ENCODE measurements at places on chromosomes 12 and 14.
A peak's percentile ranks its signal among the peaks of the same experiment; 100 is the strongest.

DNA sequence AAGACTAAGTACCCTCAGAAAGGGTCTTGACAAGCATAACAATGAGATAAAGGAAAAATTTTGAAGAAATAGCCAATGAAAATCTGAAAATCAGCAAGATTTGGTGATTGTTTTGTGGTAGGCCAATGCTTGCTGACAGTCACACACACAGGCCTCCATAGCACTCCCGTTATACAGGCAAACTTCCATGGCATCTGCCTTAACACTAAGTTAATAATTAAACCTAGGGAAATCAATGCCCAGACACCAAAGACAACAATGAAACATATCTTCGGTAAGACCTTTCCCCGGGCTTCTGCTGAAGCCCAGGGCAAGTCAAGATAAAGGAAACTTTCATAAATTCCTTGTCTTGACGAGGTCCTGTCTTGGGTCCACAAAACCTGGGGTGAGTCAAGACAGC, 18.6 kb upstream of the RERGL start:
- DNase-seq: no peak

GRCh38 chr12:77382096-77382742, 316.9 kb upstream of the E2F7 start:
- DNase-seq: no peak

DNA sequence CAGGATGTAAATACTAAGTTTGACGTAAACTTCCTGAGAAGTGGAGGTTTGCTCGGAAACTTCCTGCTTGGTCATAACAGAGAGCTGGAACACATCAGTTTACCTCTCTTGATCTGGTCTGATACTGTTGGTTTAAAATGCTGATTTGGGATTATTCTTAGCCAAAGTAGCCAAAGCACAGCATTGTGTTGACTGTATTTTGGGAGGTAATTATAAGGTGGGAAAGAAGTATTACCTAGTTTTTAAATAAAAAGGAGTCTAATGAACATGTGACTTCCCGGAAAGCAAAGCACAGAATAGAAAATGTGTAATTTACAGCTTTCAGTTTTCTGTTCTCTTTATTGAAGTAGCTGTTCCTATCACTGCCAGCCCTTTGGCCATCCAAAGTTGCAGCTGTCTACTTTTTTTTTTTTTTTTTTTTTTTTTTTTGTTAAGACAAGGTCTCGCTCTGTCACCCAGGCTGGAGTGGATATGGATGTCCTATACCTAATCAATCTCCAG, 52.2 kb upstream of the SRP54 start:
- no peak for DNase-seq

DNA sequence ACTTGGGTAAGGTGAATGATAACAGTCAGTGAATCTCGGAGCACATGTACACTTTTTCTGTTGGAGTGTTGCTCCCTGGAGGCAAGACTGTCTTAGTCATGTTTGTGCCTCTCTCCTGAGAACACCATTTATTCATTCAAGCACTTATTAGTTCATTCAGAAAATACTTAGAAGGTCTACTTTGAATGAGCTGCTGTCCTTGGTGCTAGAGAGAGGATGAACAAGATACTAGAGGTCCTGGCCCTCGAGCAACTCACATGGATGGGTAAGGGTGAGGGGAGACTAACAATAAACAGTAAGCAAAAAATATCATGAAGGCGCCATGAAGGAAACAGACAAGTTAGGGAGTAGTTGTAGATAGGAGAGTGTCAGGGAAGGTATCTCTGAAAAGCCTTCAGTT, 17.1 kb upstream of the SAMD4A start:
- no peak for DNase-seq

GRCh38 chr12:110537605-110538409, 35.7 kb downstream of the RAD9B start:
- DNase-seq: no peak

DNA sequence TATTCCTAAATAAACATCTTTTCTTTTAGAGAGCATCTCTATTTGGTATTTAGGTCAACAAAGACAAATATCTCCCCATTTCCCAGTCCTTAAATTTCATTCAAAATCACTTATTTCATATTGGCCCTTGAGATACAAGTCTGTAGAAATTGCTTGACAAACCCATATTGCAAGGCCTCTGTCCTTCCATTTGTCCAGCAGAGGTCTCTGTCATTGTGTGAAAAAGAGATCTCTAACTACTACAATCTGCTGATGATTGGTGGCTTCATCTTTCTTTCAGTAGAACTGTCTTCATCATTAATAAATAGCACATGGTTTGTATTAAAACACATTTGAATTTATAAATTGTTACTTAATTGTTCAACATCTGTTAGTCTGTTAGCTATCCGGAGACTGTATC, 252.6 kb downstream of the ACSS3 start:
- DNase-seq: no peak

GRCh38 chr14:66403183-66403582, 83.0 kb upstream of the CCDC196 start:
- DNase-seq: no peak

DNA sequence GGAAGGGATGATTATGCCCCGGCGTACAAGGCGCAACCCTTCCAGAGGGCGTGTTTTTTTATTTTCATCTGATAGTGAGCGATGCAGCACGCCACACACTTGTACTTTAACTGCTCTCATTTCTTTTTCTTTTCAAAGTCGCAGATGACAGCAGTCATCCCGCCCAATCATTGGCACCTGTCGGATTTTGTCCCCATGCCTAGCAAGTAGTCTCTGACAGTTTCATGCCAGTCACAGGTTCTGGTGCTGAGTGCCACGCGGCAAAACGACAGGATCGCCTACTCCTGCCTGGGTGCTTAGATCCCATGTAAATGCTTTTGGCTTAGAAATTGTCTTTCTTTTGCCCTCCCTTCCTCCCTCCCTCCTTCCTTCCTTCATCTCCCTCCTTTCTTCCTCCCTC, 117.7 kb downstream of the GLT1D1 start:
- no peak for DNase-seq

DNA sequence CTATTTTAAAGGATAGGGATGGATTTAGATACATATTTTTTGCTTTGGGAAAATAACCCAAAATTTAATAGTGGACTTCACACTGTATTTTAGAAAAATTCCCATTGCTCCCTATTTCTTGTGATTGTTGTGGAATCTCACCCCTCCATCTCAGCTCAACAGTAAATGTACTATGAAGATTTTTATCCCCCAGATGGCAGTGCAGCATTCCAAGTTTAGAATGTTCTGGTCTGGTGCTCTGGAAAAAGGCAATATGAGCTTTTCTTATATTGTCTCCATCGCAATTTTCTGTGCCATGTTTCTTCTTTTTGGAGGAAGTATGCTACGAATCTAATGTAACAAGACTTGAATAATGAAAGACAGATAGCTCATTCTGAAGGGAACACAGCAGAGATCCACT, 471.7 kb upstream of the SYT1 start:
- DNase-seq: peak; percentile 24

GRCh38 chr12:112294793-112295192, 87.4 kb downstream of the HECTD4 start:
- DNase-seq: peak; percentile 16

GRCh38 chr14:73760598-73761586, 46.7 kb upstream of the PNMA1 start:
- no peak for DNase-seq

- no peak for DNase-seq
Observed at GRCh38 chr14:92417759-92418158, 94.8 kb downstream of the SLC24A4 start.

GRCh38 chr12:120903412-120904196, 554 bp downstream of the SPPL3 start:
- no peak for DNase-seq

GRCh38 chr12:51371295-51371953, 19.8 kb downstream of the GALNT6 start:
- DNase-seq: peak; percentile 38

Measured in foreskin melanocyte (primary cell).